ENCODE measurements at places on chromosomes 5 and 9.

GRCh38 chr5:133520991-133521706, 91.2 kb downstream of the FSTL4 start:
- DNase-seq: no peak

DNA sequence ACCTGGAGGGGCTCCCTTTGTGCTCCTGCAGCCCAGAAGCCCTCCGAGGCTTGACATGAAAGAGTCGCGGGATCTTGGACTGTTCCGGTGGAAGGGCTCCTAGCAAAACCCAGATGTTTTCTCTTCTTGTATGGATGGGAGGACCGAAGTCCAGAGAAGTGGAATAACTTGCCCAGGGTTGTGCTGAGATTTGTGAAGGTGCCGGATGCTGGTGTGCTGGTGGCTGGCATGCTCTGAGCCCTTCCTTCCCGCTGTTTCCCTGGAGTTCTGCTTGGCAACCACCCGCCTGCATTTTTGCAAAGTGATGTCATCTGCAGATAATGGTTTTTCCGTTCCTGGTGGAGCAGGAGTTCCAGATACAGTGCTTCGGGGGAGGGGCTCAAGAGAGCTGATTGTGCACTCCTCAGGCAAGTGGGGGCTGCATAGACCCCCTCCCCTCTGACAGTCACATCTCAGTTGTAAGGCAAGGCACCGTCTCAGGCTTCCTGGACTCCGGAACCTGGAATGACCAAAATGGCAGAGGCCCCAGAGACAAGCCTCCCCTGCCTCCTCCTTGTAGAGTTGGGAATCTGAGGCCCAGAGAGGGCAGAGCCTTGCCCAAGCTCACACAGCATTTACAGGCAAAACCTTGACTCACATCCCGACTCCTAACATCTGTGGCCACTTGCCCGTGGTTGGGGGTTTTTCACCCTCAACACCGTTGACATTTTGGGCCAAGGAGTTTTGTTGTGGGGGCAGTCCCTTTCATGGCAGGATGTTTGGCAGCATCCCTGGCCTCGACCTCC, 157.0 kb downstream of the RGS3 start:
- peak; percentile 84 for DNase-seq

- peak; percentile 75 for DNase-seq
These were observed 75.4 kb downstream of the NUDT12 start for GRCh38 chr5:103487218-103487617.

DNA sequence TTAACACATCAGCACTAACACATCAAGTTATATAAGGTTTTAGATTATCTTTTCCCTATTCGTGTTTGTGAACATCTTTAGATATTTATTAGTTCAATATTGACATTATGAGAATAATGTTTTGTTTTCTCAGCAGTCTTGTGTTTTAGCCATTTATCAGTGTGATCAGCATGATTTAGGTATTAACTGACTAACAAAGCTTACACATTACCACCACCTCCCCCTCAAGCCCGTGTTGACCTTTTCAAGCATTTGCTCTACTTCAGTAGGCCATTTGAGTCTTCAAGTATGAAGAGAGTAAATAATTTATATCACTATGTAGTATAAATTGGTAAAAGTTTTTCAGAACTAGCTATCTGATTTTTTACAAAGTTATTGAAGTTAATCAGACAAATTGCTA, 6.9 kb downstream of the PBX3 start:
- DNase-seq: no peak

DNA sequence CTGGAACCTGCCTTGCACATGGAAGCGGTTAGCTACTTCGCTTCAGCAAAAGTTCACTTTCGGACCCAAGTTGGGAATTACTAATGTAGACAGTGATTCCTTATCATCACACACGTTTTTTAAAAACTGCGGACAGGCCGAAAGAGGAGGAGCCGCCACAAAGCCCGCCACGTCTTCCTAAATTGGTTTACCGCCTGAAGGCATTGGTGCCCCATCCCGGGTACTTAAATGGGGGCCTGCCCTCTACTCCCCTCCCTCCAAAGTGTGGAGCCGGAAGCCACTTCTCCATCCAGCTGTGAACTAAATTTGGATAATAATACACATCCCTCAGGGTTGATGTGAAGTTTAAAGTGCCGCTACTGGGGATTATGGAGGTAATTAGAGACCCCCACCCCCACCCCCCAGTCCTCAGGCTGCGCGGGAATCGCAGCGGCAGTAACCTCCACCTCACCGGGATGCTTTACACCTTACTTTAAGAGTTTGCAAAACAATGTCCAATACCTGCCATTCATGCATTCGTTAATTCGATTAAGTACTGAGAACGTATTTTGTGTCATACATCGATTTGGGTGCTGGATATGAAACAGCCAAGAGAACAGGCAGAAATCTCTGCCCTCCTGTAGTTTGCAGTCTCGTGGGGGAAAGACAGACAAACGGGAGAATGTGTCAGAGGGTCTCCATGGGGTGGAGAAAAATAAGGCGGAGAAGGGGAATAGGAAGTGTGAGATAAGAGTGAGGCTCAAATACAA, 937 bp upstream of the MACROH2A1 start:
- DNase-seq: no peak

- DNase-seq: no peak
These were observed 5.6 kb upstream of the LCN2 start for GRCh38 chr9:128143525-128144238.

GRCh38 chr9:20054734-20055133, 265.9 kb upstream of the SLC24A2 start:
- DNase-seq: no peak

- DNase-seq: no peak
These were observed 120.1 kb upstream of the TMEM161B start for GRCh38 chr5:88388476-88389337.

- DNase-seq: no peak
These were observed 53.9 kb downstream of the ZNF354C start for GRCh38 chr5:179113945-179114641.

DNA sequence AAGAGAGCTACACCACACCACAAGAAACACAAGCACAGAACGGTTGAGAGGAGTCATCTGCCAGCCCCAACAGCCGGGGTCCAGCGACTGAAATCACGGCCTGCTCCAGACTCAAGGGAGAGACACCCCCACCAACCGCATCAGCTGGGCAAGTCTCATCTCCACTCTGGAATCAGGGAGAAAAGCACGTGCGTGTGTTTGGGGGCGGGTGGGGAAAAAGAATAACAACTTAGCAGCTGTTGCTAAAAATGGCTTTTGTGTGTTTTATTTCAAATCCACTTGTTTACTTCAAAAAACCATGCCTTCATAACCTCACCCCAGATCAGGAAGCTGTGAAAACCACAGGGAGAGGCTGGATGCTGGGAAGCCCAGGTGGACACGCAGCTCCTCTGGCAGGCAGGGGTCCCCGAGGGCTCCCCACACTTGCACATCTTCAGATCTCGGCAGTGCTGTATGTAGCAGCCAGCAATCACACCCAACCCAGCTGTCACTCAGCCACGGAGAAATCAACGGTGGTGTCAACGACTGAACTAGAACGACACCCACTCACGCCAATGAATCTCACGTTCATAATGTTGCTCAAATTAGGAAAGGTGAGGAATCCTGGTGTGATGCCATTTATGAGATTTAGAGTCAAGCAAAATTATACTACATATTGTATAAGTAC, 19.0 kb downstream of the PNPLA7 start:
- no peak for DNase-seq

GRCh38 chr5:57302164-57302563, 128.3 kb downstream of the GPBP1 start:
- DNase-seq: no peak

GRCh38 chr9:4987961-4988421, 2.9 kb downstream of the JAK2 start:
- DNase-seq: peak; percentile 73

DNA sequence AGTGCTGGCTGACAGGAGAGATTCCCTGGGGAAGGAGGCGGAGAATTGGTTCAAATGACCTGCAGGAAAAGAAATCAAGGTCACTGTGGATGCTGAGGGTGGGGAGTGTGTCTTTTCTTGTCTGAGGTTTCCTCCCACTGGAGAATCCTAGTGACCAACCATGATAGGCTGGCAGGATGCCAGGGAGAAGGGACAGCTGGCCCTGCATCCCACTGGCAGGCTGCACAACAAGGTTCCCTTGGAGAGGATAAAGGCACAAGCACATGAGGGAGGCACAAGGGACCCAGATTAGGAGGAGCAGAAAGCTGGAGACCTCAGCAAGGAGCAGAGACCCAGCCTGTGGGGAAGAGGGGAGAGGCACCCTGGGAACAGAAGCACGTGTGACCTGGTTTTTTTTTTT, 11.4 kb upstream of the ZDHHC12 start:
- DNase-seq: peak; percentile 86

- DNase-seq: no peak
These were observed 146.5 kb downstream of the SYK start for GRCh38 chr9:90948156-90948555.

GRCh38 chr5:133257977-133258376, 206.2 kb downstream of the HSPA4 start:
- no peak for DNase-seq

- no peak for DNase-seq
These were observed 94.7 kb downstream of the FGF10 start for GRCh38 chr5:44294516-44294915.

GRCh38 chr9:86697213-86697612, 250.1 kb downstream of the GAS1 start:
- DNase-seq: no peak

GRCh38 chr9:30482499-30482898, 1901.9 kb upstream of the ACO1 start:
- no peak for DNase-seq

DNA sequence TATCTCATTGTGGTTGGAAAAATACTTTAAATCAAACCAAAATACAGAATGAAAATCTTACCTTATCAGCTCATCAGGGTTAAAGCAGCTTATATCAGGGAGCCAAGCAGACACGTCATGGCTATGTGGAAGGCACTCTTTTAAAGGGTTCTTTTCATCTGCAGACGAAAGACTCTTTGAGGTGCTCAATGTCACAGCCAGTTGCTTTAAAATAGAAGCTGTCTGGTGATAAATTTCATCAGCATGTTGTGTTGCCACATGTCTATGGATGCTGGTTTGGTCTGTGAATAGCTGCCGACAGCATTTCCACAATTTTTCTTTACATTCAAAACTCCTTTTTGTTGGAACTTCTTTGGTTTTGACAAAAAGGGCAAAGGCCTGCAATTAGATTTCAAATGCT, 7.5 kb downstream of the TSTD2 start:
- DNase-seq: no peak

DNA sequence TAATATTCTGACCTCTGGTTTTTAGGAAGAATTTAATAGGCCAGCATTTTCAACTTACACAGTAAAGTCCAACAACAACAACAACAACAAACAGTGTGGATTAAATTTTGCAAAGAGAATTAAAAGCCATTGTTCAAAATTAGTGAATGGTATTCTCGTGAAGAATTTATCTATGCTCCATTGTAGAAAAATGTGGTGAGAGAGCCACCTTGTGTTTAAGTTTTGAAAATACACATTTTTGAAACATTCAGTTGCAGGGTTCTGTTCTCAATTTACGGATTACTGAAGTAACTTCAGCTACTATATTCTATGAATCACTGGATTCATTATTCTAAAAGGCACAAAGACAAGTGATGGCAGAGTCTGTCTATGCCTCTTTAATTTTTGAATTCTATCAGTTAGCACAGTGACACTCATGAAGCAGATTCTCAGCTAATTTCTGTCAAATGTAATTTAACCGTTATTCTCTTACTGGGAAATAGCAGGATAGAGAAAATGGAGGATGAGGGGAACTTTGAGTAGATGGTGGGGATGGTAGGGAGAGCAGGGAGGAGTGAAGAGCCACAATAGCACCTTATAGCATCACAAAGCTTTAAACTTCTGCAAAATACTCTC, 11.0 kb downstream of the CCDC152 start:
- no peak for DNase-seq

DNA sequence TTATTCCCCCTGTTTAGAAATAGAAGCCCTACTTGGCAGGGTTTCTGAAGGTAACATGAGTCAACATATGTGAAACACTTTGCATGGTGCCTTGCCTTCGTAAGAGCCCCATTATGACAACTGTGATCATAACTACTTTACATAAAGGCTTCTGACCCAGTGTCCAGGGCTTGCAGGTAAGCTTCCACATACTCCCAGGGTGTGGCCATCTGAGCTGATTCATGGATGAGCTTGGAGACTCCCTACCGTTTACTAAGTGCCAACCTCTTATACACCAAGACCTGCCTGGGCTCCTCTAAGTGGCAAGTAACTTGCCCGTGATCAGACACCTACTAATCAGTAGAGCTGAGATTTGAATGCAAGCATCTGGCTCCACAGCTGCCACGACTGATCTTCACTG, 62.8 kb upstream of the C5orf58 start:
- no peak for DNase-seq

GRCh38 chr5:88374391-88374790, 105.7 kb upstream of the TMEM161B start:
- no peak for DNase-seq

DNA sequence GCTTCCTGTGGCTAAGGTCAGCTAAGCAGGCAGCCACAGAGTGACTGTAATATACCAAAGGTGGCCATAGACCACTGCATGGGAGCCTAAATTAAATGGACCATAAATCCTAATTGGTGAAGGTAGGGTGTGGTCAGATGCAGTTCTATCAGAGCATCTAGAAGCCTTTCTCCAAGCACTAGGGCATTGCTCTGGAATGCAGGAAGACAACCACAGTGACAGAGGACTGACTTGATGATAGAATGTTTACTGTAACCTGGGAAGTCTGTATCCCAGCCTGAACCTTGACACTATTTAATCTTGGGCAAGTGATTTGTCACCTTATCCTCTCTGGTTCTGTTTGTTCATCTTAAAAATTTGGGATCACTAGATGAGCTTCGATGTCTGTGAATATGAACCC, 2.3 kb downstream of the FBXO38 start:
- no peak for DNase-seq

DNA sequence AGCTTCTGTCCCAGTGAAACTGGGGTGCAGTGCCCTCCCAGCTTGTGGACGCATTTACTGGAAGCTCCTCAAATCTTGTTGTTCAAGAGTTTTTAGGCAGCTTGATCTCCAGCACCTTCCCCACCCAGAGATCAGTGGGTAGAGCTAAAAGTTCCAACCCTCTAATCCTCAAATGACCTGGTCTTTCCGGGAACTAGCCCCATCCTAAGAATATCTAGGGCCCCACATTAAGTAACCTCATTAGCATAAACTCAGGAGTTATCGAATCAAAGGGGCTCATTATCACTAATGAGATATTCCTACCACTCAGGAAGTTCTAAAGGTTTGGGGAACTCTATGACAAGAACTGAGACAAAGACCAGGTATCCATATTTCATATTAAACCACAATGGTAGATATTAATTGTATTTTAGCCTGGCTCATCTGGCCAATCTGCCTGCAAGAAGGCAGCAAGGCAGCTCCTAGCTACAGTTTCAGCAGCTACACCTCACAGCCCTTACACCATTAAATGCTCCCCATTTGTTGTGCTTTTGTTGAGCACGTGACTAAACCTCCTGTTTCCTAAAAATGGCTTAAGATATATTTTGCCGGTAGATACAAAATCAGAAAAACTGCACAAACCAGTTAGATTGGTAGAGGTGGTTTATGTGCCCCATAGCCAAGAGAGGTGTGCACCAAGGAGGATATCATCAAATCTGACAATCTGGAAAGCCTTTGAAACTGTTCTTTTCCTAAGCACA, 24.6 kb upstream of the SLC22A5 start:
- no peak for DNase-seq

- no peak for DNase-seq
These were observed 55.8 kb downstream of the ANXA2R start for GRCh38 chr5:42984307-42984706.

All from BE2C (cell line).